T-helper 2 cell treated with Interferon-gamma antibody and Interleukin-4, amounts not matched to agents 100 ng/mL and 5 ng/mL, for 36 hours (primary cell): ENCODE measurements at places on chromosomes 13 and 19. TPM values are rescaled to one million over a fixed set of nuclear protein-coding genes. Genes with fewer than 3 reads are reported as not detected.

KCNC3 gene
- 9.4 and 9.5 TPM in 2 replicates for total RNA-seq

LHB gene
- not detected in 2 replicates for total RNA-seq

LIG1 gene
- total RNA-seq = 162 and 164 TPM in 2 replicates

CALR3 gene
- 0.18 TPM in 1 of 2 replicates, not detected in the other for total RNA-seq

ZNF534 gene
- not detected in 2 replicates for total RNA-seq

MBD3L2 gene
- total RNA-seq = not detected in 2 replicates

ANGPTL4 gene
- 0.30 and 0.36 TPM in 2 replicates for total RNA-seq

N4BP2L2 gene
- total RNA-seq = 116 and 122 TPM in 2 replicates

CLN5 gene
- total RNA-seq = 13.5 and 14.7 TPM in 2 replicates

LGALS14 gene
- total RNA-seq = not detected in 2 replicates
